Activated CD4-positive, alpha-beta T cell treated with anti-CD3 and anti-CD28 coated beads for 36 hours (primary cell): ENCODE measurements at places on chromosomes 6 and 20.

DNA sequence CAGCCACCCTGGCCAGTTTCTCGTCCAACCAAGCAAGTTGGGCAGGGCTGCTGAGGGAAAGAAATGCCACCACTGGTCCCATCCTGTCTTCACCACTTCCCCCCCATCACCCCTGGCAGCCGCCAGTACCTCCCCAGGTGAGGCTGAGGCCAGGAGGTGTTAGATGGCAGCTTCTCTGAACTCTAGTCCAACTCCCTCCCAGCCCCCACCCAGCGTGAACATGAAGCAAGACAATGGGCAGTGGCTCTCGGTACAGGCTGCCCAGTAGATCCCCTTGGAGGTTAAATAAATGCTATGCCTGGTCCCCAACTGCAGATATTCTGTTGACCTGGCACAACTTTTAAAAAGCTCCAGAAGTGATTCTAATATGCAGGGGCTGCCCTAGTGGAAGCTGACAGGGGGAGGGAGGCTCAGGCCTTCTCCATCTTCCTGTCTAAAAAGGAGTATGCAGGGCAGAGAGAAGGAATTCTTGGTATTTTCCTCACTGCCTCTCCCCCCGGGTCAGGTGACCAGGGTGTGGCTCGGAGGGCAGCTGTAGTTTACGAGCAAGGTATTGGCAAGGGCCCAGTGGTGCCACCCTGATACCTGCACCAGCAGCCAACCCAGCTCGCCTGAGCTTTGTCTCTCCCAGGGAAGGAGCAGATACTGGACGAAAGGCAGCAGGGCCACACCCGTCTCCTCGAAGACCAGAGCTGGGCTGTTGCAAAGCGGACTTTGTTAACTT is 25.7 kb downstream of the KCNK5 start:
- DNase-seq = no peak

- DNase-seq = no peak
Measured at GRCh38 chr6:21101694-21102093, 491.9 kb upstream of the SOX4 start.

GRCh38 chr6:159800141-159800865 is at the start of gene PNLDC1:
Gene PNLDC1 (plus strand): TSS chr6:159800276. CDS start chr6:159800308, 32 bp downstream.
- no peak for DNase-seq

GRCh38 chr6:105799056-105799455 is 287.1 kb upstream of the PRDM1 start:
- no peak for DNase-seq

- DNase-seq = no peak
Measured at GRCh38 chr6:155813548-155813947, 357.9 kb upstream of the NOX3 start.

- DNase-seq = no peak
Measured at GRCh38 chr6:21354805-21355238, 238.7 kb upstream of the SOX4 start.

GRCh38 chr6:47535316-47536225 is 58.0 kb downstream of the CD2AP start:
- DNase-seq = no peak

GRCh38 chr6:129893640-129894039 is 32.5 kb upstream of the TMEM244 start:
- DNase-seq = no peak
